Activated CD4-positive, alpha-beta memory T cell treated with anti-CD3 and anti-CD28 coated beads, Interleukin-2, amount 10 ng/mL, durations not matched to agents 7 days and 5 days (primary cell): ENCODE measurements at places on chromosomes 6 and 20. TPM values are rescaled to one million over a fixed set of nuclear protein-coding genes. Genes with fewer than 3 reads are reported as not detected.

DNA sequence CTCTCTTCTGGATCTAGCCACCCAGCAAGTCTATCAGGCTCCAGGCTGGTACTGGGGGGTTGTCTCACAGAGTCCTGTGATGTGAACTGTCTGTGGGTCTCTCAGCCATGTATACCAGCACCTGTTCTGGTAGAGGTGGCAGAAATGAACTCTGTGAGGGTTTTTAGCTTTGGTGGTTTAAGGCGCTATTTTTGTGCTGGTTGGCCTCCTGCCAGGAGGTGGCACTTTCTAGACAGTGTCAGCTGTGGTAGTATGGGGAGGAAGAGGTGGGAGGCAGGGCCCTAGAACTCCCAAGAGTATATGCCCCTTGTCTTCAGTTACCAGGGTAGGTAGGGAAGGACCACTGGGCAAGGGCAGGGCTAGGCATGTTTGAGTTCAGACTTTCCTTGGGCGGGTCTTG lies 75.8 kb downstream of the SNAP91 start:
- no peaks in the 10 kb centered on the region for H3K27me3 ChIP-seq
- DNase-seq = no peak
- H3K27ac ChIP-seq = no peak overlapping the region
- H3K4me1 ChIP-seq = no peaks in the 10 kb centered on the region

DNA sequence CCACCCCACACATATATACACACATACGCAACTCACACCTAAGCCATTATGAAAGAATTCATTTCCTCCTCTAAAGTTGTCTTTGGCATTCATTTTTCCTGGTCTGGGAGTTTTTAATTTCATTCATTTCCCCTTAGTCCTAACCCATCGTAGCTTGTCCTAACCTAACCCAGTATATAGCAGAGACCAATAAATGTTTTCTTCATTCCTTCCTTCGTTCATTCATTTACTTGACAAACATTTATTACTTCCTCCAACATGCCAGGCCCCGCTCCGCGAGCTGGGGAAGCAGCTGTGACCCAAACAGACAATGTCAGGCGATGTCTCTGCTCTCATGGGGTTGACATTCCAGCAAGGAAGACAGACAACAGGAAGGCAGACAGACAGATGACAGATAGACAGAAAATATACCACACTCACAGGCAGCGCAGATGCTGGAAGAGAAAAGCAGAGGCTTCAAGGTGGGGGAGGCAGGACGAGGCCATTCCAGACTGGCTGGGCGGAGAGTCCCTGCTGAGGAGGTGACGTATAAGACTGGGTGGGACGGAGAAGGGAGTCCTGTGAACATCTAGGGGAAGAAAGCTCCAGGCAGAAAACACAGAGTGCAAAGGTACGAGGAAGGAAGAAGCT lies 33.7 kb upstream of the SIRPA start:
- no peaks in the 10 kb centered on the region for H3K4me1 ChIP-seq
- H3K36me3 ChIP-seq = no peaks in the 10 kb centered on the region
- no peak overlapping the region for H3K27ac ChIP-seq
- no peak for DNase-seq

The FAM209B gene
- total RNA-seq = 0.91 TPM

The SLC26A8 gene
- total RNA-seq = not detected

GRCh38 chr20:14711652-14712051 lies 374.2 kb upstream of the FLRT3 start:
- H3K4me1 ChIP-seq = no peaks in the 10 kb centered on the region
- H3K27ac ChIP-seq = no peak overlapping the region
- no peak for DNase-seq
- no peaks in the 10 kb centered on the region for H3K36me3 ChIP-seq

DNA sequence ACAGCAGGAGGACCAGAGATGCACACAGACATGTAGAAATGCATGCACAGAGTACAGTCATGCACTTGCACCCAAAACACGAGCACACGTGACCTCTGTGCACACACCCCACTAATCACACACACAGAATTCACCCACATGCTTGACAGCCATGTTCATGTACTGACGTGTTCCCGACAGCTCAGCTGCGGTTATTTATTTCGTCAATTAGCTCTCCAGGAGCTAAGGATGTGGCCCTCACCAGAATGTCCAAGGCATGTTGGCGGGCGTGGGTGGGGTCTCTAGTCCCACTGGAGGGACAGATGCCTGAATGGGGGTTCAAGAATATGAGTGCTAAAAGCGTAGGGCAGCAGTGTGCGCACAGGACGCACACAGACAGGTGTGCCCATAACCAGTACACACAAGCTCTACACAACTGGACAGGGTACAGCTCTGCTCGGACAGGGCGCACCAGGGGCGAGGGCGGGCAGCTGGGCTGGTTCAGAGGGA lies 571 bp upstream of the PRPF6 start:
- H3K36me3 ChIP-seq = peaks cover 28% of the 10 kb centered on the region
- peaks cover 63% of the 10 kb centered on the region for H3K4me1 ChIP-seq
- no peaks in the 10 kb centered on the region for H3K27me3 ChIP-seq
- H3K4me3 ChIP-seq = peak overlapping the region; percentile 87
- H3K27ac ChIP-seq = peak overlapping the region; percentile 97
- DNase-seq = peak; percentile 60

DNA sequence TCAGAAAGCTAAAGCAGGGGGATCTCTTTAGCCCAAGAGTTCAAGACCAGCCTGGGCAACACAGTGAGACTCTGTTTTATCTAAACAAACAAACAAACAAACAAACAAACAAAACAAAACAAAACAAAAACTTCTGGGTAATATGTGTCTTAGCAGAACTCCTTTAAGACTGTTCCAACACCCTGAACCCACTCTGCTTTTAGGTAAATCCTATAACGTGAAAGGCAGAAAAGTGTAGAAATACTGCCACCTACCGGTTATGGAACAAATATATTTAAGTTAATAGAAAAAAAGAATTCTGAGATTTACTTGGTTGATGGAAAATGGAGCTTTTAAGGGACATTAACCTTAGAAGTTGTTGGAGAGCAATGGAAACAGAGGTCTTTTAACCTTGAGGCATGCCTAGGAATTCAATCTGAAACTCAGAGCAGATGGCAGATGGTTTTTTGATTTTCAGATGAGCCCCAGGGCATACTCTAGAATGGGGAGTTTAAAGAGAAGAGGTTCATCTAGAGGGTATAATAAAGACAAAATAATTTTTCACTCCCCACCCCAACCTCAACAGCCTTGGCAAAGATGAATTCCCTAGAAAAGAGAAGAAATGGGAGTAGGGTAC lies 38.5 kb downstream of the SOD2 start:
- DNase-seq = no peak
- no peak overlapping the region for H3K27ac ChIP-seq
- H3K4me1 ChIP-seq = no peaks in the 10 kb centered on the region
- no peaks in the 10 kb centered on the region for H3K27me3 ChIP-seq
- no peaks in the 10 kb centered on the region for H3K36me3 ChIP-seq
- no peak overlapping the region for H3K4me3 ChIP-seq

DNA sequence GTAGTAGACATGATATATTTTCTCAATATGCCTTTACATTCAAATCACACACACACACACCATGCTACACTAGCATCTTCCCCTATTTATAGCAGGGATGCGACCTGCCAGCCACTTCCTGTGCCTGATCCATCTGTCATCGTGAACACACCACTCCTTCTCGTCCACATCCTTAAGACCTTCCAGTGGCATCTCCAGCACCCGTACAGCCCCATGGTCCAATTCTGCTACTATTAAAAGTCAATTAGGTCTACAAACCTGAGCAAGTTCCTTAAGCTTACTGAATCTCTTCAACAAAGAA lies 54.5 kb downstream of the KIF16B start:
- no peaks in the 10 kb centered on the region for H3K27me3 ChIP-seq
- H3K4me1 ChIP-seq = peaks cover 2% of the 10 kb centered on the region
- no peak overlapping the region for H3K4me3 ChIP-seq
- DNase-seq = no peak
- peaks cover 3% of the 10 kb centered on the region for H3K36me3 ChIP-seq

DNA sequence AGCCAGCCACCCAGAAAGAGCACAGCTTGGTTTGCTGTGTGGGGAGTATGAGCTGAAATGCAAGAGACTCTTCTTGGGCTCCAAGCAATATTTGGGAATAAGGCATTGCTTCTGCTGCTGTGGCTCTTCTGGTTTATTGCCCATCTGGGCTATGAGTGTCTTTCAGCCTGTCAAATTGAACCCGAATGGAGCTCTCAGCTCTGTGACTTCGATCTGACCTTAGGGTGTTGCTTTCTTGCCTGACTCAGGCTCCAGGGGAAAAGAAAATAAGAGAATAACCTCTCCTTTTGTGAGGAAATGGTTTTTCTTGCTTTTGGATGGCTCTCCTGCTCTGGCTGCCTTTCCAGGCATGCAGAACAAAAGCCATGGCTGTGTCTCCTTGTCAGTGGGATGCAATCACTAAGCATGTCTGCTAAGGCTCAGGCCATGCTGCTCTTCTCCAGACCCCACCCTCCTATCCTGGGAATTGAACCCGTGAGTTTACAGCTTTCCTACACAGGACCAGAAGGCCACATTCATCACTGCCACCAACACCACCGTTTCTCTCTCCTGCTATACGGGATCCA lies 169.4 kb upstream of the JAG1 start:
- no peak overlapping the region for H3K27ac ChIP-seq
- H3K36me3 ChIP-seq = no peaks in the 10 kb centered on the region
- H3K4me1 ChIP-seq = no peaks in the 10 kb centered on the region
- DNase-seq = no peak
- no peaks in the 10 kb centered on the region for H3K27me3 ChIP-seq

DNA sequence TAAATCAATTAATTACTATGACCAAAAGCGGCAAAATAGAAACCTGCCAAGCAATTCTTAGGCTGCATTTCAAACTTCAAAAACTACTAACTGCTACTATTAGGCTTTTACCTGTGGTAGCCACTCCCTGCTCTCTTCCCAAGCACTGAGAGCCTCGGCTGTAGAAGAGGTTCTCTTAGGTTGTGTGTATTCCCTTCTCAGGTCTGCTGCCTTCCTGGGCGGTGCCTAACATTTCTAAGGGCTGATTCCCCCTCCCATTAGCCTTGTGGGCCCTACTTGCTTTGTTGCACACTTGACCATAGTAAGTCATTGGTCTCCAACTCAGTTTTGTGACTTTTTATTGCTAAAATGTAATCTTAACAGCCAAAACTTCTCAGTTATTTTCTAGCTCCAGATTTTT lies 146.1 kb upstream of the C6orf118 start:
- DNase-seq = no peak
- H3K27ac ChIP-seq = no peak overlapping the region
- no peaks in the 10 kb centered on the region for H3K36me3 ChIP-seq
- no peaks in the 10 kb centered on the region for H3K4me1 ChIP-seq
- no peaks in the 10 kb centered on the region for H3K27me3 ChIP-seq
- H3K4me3 ChIP-seq = no peak overlapping the region

- no peaks in the 10 kb centered on the region for H3K4me1 ChIP-seq
- H3K27me3 ChIP-seq = no peaks in the 10 kb centered on the region
- H3K27ac ChIP-seq = no peak overlapping the region
- H3K4me3 ChIP-seq = no peak overlapping the region
- no peaks in the 10 kb centered on the region for H3K36me3 ChIP-seq
- no peak for DNase-seq
Observed at GRCh38 chr20:41932431-41932830, 314.3 kb upstream of the CHD6 start.

- no peak overlapping the region for H3K27ac ChIP-seq
- peaks cover 31% of the 10 kb centered on the region for H3K4me1 ChIP-seq
- no peaks in the 10 kb centered on the region for H3K36me3 ChIP-seq
- DNase-seq = no peak
Observed at GRCh38 chr20:45780159-45780558, 11.5 kb downstream of the WFDC3 start.

- H3K27ac ChIP-seq = no peak overlapping the region
- peaks cover 20% of the 10 kb centered on the region for H3K4me1 ChIP-seq
- H3K4me3 ChIP-seq = no peak overlapping the region
- peaks cover 2% of the 10 kb centered on the region for H3K27me3 ChIP-seq
- DNase-seq = no peak
Observed at GRCh38 chr6:113633638-113634037, 223.5 kb upstream of the MARCKS start.

DNA sequence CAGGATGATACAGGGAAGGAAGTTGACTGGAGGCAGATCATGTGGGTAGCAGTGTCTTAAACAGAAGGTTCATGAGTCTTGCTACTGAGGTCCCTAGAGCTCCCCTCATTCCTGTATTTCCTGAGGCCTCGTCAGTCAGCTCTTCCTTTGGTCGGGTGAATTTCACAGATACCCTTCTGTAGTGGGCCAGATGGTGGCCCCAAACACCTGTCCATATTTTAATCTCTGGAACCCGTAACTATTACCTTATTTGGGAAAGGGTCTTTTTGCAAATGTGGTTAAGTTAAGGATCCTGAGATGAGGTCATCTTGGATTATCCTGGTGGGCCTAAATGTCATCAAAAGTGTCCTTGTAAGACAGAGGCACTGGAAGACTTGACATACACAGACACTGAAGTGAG lies 9.6 kb downstream of the KCNS1 start:
- H3K36me3 ChIP-seq = peaks cover 40% of the 10 kb centered on the region
- no peak overlapping the region for H3K4me3 ChIP-seq
- DNase-seq = no peak
- H3K27ac ChIP-seq = no peak overlapping the region

- H3K4me3 ChIP-seq = no peak overlapping the region
- no peak overlapping the region for H3K27ac ChIP-seq
- peaks cover 9% of the 10 kb centered on the region for H3K4me1 ChIP-seq
- no peaks in the 10 kb centered on the region for H3K27me3 ChIP-seq
- no peaks in the 10 kb centered on the region for H3K36me3 ChIP-seq
- DNase-seq = no peak
Observed at GRCh38 chr6:130313206-130313605, 52.6 kb upstream of the TMEM200A start.

GRCh38 chr20:18166950-18167349 lies 29.3 kb downstream of the KAT14 start:
- no peak overlapping the region for H3K4me3 ChIP-seq
- no peak for DNase-seq
- H3K27ac ChIP-seq = no peak overlapping the region
- H3K36me3 ChIP-seq = peaks cover 47% of the 10 kb centered on the region

GRCh38 chr6:169106176-169106575 lies 147.5 kb downstream of the THBS2 start:
- no peaks in the 10 kb centered on the region for H3K27me3 ChIP-seq
- H3K4me3 ChIP-seq = no peak overlapping the region
- H3K36me3 ChIP-seq = no peaks in the 10 kb centered on the region
- DNase-seq = no peak
- no peak overlapping the region for H3K27ac ChIP-seq

DNA sequence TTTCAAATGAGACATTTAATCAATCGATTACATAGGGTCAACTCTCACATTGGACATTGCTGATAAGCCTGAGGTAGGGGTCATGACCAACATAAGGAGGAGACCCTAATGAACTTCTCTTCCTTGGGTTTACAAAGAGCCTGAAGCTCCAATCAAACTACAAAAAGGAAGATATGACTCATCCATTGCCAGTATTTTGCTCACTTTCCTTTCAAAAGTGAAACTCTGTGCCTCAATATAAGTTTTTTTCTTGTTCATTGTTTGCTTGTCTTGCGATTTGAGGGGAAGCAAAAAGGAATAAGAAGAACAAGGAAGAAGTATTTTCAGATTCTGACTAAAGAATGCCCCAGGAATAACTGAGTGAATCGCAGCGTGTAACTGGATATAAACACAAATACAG lies 38.8 kb upstream of the KHDRBS2 start:
- no peak overlapping the region for H3K4me3 ChIP-seq
- no peak for DNase-seq
- H3K27me3 ChIP-seq = no peaks in the 10 kb centered on the region
- H3K36me3 ChIP-seq = no peaks in the 10 kb centered on the region
- no peaks in the 10 kb centered on the region for H3K4me1 ChIP-seq

- H3K27me3 ChIP-seq = no peaks in the 10 kb centered on the region
- H3K27ac ChIP-seq = no peak overlapping the region
- peaks cover 2% of the 10 kb centered on the region for H3K4me1 ChIP-seq
- DNase-seq = no peak
- H3K4me3 ChIP-seq = no peak overlapping the region
Observed at GRCh38 chr6:11970114-11970513, 42.0 kb upstream of the HIVEP1 start.

The HTR1B gene
- not detected for total RNA-seq

The HAO1 gene
- total RNA-seq = not detected

The TGM2 gene
- total RNA-seq = 0.38 TPM
